ENCODE measurements at places on chromosomes 3 and 15.

- no peak for DNase-seq
Observed at GRCh38 chr3:17394541-17395155, 347.8 kb downstream of the TBC1D5 start.

DNA sequence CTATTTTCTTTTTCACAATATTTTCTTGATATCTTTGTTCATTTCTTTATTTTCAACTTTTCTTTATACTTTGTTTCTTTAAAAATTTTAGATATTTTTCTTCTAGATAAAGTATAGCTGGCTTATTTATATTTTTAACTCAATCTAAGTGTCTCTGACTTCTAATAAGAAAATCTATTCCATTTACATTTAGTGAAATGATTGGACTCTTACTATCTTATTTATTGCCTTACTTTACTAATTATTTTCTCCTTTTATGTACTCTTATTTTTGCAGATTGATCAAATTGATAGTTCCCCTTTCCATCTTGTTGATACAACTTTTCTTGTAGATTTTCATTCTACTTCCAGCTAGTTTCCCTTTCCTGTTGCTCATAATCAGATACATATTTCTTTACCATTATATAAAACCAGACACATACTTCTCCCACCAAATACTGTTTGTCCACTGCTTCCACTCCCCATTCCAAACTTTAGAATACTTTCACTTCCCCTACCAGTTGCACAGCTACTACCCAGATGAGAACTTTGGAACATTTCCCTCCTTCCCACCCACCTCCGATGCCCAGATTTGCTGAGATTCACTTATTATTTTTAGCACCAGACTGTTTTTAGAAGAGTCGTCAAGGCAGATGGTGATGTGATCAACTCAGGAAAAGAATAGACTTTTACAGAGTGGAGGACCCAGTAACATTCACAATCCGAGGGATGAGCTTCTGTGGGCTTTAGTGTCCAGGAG is 151.5 kb downstream of the LIPC start:
- no peak for DNase-seq

DNA sequence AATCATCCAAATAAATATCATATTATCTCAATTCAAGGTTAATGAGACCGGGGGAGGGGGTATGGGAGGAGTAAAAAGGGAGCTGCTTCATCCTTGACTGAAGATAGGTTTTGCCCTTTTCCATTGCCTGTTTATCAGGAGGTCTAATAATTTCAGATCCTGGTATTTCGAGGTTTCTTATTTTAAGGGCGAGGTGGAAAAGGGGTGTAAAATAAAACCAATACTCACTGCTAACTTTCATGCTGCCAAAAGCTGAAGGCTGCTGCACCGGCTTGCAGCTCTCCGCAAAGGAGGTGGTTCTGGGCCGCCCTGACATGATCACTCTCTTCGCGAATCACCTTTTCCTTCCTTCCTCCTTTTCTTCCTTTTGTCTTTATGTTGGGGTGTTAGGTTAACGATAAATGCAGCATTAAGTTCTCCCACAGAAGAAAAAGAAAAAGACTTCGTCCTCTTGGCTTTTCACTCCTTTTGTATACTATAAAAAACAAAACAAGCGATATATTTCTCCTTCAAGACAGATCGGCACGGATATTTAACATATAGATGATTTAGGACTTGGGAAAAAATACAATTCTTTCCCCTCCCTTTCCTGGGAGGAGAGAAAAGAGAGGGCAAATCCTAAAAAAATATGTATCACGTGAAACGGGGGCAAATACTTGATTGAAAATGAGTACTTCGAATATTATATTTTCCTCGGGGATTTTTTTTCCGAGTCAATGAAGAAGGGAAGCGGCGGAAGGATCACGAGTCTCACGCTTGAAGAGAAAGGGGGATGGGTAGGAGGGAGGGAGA is 932 bp downstream of the GSK3B start:
- DNase-seq, result peak; percentile 82

GRCh38 chr15:69853544-69853951 is 244.2 kb downstream of the TLE3 start:
- DNase-seq, result no peak

- DNase-seq, result no peak
Observed at GRCh38 chr15:62770111-62770660, 272.4 kb upstream of the TPM1 start.

GRCh38 chr3:72614394-72615074 is 233.7 kb downstream of the SHQ1 start:
- DNase-seq, result no peak

GRCh38 chr15:90716317-90716975 is 700 bp upstream of the BLM start:
- no peak for DNase-seq

- DNase-seq, result no peak
Observed at GRCh38 chr3:3296979-3297381, 117.5 kb upstream of the CRBN start.

DNA sequence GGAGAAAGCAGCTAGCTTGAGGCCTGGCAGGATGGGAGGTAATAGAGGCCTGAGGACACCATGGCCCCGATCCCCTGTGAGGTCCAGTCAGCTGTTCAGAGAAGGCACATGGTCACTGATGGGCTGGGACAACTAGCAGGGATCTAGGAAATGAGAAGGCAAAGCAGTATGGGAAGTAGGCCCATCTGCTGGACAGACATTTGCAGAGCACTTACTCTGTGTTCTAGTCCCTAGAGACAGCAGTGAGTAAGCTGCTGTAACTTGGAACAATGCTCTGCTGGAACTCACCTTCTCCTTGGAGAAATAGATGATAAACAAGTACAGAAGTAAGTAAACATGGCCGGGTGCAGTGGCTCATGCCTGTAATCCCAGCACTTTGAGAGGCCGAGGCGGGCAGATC is 7.1 kb downstream of the ECE2 start:
- no peak for DNase-seq

DNA sequence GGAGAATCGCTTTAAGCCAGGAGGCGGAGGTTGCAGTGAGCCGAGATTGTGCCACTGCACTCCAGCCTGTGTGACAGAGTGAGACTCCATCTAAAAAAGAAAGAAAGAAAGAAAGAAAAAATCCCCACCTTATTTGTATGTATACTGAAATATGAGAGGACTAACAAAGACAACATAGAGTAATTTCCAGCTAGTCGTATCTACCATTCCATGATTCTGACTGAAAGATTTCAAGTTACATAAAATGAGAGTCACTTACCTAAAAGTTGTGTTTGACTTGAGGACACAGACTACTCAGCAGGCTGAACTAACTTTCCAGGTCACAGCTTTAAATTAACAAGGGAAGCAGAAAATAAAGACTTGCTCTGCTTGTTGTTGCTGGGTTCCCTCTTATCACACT is 18.8 kb upstream of the PRKCI start:
- DNase-seq, result no peak

DNA sequence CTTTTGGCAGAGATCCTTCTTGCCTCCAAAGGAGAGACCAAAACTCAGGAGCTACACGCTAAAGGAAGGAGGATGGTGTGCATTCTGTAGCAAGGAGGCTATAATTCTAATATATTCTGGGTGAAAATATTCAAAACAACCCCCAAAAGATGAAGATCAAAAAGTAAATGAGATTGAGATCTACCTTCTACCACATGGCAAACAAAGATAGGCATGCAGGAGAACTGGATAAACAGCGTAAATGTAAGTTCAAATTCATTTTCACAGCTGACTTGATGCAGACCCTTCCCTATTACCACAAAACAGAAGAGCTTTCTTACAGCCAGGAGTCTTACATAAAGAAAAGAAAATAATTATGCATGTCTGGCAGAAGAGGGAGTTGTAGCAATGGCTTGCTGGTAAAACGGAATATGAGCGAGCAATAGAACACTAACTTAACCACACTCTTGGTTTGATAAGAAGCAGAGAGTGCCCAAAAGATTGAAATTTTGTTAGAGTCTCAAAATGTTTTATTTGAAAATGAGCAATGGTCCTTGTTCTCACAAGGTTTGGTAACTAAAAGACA is 272.7 kb downstream of the MECOM start:
- DNase-seq, result no peak

- no peak for DNase-seq
Observed at GRCh38 chr3:126923895-126924294, 59.0 kb upstream of the PLXNA1 start.

- DNase-seq, result no peak
Observed at GRCh38 chr15:63145426-63145825, 11.9 kb downstream of the RPS27L start.

DNA sequence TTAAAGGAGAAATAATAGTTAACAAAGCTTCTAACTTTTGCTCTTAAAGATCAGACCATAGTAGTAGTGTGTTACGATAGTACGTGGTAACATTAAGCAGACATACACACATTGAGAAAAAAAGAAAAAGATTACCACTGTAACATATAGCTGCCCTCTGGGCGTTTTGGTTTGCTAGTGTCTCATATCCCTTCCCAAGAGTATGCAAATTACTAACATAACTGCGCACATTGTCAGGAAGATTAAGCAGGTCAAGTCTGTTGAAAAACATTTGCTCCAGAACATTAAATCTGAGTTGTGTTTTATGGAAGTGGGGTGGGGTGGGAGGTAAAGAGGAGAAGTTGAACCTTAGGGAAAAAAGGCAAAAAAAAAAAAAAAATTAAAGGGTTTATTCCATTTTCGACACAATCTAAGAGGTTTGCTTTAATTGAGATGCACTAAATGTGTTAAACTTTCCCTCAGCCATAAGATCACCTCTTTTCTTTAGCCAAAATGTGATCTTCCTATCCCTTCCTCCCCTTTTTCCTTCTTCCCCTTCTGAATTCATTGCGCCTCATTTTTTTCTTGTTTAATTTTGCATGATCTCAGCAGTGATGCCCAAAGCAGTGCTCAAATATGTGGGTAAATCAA is 1.5 kb upstream of the LRIG1 start:
- no peak for DNase-seq

GRCh38 chr15:73936181-73936580 is 9.9 kb downstream of the LOXL1 start:
- DNase-seq, result no peak

DNA sequence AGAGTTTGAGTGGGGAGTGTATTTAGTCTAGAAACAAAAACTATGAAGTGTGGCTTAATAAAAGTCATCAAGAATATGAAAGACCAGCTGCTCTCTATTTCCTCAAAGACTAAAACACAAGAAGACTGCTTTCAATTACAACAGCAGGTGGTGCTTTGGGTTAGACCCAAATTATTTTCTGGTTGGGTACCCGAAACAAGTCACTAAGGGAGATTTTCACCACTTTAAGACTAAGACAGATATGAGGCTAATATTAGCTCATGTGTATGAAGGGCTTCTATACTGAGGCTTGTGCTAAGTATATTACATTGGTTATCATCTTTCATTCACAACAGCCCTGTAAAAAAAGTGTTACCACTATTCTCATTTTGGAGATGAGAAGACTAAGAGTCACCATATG is 43.1 kb downstream of the COL8A1 start:
- no peak for DNase-seq

- DNase-seq, result no peak
Observed at GRCh38 chr15:91249591-91249990, 149.5 kb downstream of the SV2B start.

DNA sequence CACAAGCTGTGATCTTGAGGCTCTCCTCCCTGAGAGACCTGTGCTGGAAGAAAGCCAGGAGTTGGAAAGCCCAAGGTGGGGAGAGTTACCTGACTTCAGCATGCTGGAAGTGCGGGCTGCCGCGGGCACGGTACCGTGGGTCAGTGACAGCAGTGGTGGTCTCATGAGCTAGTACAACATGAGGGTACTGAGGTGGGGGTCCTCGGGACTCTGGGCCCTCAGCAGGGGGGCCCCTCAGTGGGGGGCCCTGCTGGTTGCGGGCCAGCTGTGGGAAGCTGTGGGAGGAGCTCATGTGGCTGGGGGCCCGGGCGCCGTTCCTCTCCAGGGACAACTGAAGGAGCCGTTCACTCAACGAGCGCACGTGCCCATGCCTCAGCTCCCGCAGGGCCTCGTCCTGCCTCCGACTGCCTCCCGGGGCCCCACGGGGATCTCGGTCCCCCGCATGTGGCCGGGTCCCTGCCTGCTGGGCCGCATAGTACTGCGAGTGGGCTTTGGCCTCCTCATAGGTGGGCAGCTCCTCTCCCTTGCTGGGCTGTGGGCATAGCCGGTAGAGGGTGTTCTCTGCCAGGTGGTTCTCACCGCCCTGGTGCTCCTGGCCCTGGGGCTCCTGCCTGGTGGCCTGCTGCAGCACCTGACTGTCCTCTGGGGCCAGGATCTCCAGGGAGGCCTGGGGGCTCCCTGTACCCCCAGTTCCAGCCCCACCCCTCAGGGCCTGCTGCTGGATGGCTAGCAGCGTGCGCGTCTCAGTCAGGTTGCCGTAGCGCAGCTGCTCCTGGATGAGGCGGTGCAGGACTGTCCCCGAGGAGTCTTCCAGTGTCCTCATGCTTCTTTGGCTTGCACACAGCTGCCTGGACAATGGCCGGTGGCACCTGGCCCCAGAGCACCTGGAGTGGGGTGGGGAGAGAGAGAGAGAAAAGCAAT is 3.4 kb downstream of the AMOTL2 start:
- DNase-seq, result no peak

DNA sequence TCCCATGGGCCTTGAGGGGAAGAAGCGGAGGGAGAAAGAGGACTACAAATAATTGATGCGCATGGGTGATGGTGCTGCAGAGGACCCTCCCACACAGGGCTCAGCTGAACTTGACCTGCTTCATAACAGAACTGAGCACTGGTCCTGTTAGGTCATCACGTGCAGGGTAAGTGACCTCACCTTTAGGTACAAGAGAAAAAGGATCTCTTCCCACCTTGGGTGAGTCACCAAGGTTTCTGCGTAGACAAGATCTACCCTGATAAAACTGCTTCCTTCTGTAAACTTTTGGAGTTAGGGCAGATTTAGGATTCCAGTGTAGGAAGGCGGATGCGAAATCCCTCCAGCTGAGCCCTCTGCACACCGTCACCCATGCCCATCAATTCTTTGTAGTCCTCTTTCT is 67.1 kb downstream of the FEM1B start:
- DNase-seq, result no peak

DNA sequence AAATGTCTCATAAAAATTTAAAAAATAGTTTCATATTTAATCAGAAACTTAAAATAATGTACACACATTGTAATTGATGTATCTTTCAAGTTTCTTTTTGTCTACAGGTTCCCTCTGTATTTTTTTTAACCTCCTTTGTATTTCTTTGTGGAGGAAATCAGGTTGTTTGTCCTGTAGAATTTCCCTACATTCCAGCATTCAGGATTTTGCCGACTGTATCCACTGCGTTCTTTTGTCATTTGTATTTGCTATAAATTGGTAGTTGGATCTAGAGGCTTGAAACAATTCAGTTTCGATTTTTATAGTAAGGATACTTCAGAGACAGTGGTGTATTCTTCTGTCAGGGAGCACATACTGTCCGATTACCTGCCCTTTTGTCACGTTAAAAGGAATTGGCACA is 367.2 kb downstream of the SOX2 start:
- DNase-seq, result no peak

- no peak for DNase-seq
Observed at GRCh38 chr3:76735152-76735551, 304.7 kb upstream of the ROBO2 start.

DNA sequence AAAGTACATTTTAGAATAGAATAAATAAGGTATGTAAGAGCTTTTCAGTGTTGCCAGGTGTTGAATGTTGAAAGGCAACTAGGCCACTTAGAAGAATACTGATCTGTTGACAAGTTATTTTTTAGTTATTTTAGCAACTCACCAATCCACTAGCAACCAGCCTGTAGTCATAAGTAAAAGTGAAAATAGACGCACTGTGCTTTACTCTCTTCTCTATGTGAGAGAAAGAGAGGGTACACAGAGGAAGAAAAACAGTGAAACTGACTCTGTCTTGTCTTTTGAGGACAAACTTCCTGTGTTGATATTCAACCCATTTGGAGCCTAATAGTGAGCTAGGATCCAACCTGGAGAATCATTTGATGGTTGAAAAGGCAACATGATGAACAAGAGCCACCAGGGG is 327.1 kb upstream of the GOLIM4 start:
- no peak for DNase-seq

Measured in renal cortex interstitium (tissue), 15 donors.